Activated effector memory CD4-positive, alpha-beta T cell treated with Interleukin-2 at 50 U/mL for 16 hours (primary cell): ENCODE measurements at places on chromosomes 11 and 22.

- no peak for DNase-seq
Measured at GRCh38 chr11:120839846-120840402, 184.0 kb upstream of the TBCEL start.

- DNase-seq: no peak
Measured at GRCh38 chr11:95289378-95290101, 58.5 kb upstream of the SESN3 start.

GRCh38 chr22:48885271-48885918, 942.3 kb downstream of the BRD1 start:
- DNase-seq: no peak

GRCh38 chr11:9280655-9281301, 15.6 kb upstream of the DENND5A start:
- peak; percentile 28 for DNase-seq

DNA sequence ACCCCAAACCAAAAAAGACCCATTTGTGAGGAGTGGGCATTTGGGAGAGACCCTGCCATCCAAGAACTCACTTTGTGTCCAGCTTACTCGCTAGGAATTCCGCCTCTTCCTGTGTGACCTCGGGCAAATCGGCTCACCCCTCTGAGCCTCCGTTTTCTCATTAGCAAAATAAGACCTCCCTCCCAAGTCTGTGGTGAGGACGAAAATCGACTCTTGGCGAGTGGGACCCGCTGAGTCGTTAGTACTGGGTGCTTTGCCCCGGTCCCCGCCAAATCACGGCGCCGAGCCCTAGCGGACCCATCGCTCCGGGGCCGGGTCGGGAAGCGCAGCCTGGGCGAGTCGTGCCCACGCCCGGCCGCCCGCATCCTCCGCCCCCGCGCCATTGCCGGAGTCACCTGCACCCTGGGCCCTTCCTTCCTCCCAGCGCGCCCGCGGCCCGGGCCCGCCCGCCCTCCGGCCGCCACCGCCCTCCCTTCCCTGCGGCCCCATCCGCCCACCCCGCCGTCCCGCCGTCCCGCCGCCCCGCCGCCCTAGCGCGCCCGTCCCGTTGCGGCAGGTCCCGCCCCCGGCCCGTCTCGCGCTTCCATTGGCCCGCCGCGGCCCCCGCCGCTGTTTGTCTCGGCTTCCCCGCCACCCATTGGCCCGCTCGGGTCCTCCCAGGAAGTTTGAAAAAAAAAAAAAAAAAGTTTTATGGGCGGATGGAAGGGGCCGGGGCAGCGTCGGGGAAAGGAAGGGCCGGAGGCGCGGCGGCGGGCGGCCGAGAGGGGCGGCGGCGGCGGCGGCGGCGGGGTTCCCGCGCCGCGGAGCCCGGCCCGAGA, 48.9 kb downstream of the TRIOBP start:
- peak; percentile 83 for DNase-seq

GRCh38 chr22:33717694-33718396, 202.4 kb downstream of the LARGE1 start:
- no peak for DNase-seq

GRCh38 chr11:66365166-66365565, 6.4 kb downstream of the SLC29A2 start:
- DNase-seq: no peak

GRCh38 chr11:45556851-45557707, 108.3 kb downstream of the CHST1 start:
- DNase-seq: no peak

DNA sequence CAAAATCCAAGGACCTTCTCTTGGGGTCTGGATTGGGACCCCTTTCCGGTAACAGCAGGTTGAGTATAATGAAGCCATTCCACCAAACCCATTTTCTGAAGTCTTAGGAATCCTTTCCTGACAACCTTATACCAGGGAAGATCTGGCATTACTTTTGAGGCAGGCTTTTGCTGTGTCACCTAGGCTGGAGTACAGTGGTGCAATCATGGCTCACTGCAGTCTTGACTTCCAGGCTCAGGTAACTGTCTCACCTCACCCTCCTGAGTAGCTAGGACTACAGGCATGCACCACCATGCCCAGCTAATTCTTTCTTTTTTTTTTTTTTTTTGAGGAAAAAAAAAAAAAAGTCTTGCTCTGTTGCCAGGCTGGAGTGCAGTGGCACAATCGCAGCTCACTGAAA, 55.8 kb upstream of the TREH start:
- DNase-seq: no peak

GRCh38 chr11:75577207-75577606, 15.2 kb downstream of the SERPINH1 start:
- DNase-seq: peak; percentile 38

GRCh38 chr11:115528225-115528624, 24.0 kb upstream of the CADM1 start:
- DNase-seq: no peak

DNA sequence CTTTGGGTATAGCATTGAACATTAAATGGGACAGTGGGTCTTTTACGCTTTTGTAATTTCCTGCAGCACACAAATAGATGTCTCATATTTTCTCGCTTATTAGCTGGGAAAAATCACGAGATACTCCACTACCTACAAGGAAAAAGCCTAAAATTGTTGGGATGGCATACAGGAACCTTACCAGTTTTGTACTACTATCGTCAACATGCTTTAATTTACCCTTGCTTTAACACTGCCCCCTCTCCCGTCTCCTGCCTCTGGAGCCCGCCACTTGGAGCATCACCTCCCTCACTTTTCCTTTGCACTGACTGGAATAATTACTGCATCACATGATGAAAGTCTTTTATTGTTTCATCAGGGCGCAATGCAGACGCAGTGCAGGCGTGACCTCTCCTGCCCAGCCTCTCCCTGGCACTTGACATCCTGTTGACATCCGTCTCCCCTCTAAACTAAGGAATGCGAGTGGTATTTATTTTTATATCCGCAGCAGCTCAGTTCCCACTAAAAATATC, 1.0 kb upstream of the FNBP4 start:
- peak; percentile 19 for DNase-seq

DNA sequence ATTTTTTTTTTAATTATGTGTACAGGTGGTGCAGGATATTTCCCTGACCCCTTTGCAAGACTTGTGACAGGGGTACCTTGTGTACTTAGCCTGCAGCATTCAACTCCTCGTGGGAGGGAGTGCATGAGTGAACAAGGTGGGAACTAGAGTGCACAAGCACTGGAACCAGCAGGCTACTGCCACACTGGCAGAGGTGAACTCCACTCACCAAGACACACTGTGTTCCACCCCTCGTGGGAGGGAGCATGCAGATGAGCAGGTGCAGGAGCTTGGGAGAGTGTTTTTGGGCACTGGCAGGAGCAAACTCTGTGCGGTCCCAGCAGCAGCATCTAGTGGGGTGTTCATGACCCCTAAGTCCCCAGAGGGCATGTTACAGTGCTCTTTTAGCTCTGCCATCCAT, 282.7 kb upstream of the PLET1 start:
- DNase-seq: no peak

DNA sequence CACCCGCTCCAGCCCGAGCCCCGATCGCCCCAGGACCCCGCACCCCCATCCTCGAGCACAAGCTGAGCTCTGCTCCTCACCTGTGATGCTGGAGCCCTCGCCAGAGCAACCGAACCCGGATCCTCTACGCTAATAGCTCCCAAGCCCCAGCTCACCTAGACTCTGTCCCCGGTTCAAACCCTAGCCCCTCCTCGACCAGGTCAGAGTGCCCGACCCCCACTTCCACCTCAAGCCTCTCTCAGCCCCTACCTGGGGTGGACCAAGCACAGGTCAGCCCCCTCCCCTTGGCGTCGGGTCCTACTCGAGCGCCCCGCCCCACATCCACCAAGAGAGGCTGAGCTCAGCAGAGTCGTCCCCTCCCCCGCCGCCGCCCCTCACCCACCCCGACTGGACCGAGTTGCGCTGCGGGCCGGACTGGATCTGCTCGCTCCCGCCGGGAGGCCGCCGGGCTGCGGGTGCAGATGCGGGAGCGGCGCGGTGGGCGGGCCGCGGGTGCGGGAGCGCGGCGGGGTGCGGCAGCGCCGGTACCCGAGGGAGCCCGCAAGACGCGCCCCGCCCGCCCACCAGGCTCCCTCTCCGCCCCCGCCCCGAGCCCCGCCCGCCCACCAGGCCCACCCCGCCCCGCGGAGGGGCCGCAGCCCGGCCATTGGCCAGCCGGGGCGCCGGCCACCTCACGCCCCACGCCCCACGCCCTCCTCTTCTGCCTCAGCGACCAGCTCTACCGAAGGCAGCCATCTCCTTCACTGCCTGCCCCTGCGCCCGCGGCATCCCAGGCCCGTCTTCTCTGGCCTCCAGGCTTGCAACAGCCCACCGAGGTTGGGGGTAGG, 577 bp upstream of the DKK3 start:
- no peak for DNase-seq

GRCh38 chr11:103326070-103326794, 217.0 kb downstream of the DYNC2H1 start:
- DNase-seq: no peak

- no peak for DNase-seq
Measured at GRCh38 chr11:77505956-77506355, 32.1 kb upstream of the PAK1 start.

- DNase-seq: no peak
Measured at GRCh38 chr11:3957437-3957836, 102.0 kb downstream of the STIM1 start.

GRCh38 chr11:86800960-86801272, 574 bp downstream of the PRSS23 start:
- DNase-seq: no peak

DNA sequence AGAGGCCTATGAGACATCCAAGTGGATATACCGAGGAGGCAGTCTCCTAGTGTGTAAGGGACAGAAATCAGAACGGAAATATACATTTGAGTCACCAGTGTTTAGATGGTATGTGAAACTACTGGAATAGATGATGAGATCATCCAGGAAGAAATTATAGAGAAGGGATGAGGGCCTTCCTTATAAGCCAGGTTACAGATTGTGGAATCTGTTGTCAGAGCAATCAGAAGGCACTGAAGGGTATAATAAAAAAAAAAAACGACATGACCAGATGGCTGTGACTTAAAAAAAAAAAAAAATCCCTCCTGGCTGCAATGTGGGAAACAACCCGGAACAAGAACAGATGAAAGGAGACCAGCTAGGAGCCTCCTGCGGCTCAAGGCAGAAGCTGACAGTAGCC, 2.7 kb downstream of the MAJIN start:
- DNase-seq: no peak

DNA sequence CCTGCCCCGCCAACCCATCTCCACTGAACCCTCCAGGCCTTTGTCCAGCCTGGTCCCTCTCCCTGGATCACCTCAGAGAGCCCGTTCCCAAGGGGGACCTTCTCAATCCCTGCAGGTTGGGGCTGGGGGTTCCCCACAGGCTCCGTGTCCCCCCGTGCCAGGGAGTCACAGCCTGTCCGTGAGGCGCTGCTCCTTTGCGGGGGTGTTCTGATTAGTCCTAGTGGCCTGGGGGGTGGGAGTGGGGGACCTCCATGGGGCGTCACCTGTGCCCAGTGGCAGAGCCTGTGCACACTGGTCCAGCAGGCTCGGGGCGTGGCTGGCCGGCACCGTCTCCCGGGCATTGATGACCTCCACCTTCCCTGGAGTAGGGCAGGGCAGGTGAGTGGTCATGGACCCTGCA, 11.6 kb downstream of the GGT5 start:
- no peak for DNase-seq

GRCh38 chr11:10838881-10839280, 19.0 kb downstream of the ZBED5 start:
- DNase-seq: no peak

DNA sequence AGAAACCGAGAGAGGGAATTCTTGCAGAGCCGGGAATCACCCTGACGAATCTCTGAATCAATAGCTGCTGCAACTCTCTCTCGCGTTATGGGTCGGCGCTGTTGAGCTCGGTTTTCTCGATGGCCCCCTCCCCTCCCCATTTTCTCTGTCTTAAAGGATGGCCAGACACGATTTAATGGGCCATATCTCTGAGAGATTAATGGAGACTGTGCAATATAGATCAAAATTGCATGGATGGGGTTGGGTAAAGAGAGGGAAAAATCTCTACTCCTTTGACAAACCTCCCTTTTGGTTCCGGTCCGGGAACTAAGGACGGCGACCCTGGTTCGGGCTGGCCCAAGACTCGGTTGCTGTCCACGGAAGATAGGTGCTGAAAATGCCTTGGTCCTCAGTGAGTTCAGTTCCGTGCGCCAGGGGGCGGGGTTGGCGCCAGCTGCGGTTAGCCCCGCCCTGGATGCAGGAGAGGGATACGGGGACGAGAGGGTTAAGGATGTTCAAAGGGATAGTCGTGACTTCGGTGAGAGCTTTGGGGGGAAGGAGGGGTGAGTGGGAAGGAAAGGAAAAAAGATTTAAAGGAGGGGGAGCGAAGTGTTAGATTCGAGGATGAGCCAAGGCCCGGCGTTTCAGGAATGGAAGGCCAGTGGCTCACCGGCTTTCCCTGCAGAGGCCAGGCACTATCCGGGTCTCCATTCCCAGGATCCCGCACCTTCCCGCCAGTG, 103.6 kb upstream of the HSD17B12 start:
- DNase-seq: no peak

GRCh38 chr22:39244136-39244495, 666 bp downstream of the PDGFB start:
- peak; percentile 18 for DNase-seq

- peak; percentile 37 for DNase-seq
Measured at GRCh38 chr11:70364745-70365543, 33.4 kb upstream of the CTTN start.

- DNase-seq: no peak
Measured at GRCh38 chr11:100759106-100759505, 72.0 kb downstream of the ARHGAP42 start.

GRCh38 chr11:75562836-75563484, 907 bp downstream of the SERPINH1 start:
- DNase-seq: no peak

- DNase-seq: no peak
Measured at GRCh38 chr22:26302726-26303125, 126.3 kb upstream of the ASPHD2 start.

DNA sequence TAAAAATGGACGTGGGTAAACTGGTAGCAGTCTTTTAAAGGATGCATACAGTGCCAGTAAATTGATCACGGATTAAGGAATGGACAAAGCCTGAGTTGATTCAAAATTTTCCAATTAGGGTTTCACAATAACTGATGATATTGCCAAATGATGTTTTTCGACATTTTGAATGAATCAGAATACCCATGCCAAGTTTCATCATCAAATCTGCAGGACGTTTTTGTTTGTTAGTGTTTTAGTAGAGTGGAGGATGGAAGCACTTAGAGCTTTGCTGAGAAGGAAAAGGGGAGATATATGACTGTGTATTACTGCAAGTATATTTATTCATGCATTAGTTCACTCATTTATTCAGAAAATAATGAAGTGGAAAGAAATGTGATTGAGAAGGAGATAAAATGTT, 78.3 kb downstream of the SLC17A6 start:
- no peak for DNase-seq

DNA sequence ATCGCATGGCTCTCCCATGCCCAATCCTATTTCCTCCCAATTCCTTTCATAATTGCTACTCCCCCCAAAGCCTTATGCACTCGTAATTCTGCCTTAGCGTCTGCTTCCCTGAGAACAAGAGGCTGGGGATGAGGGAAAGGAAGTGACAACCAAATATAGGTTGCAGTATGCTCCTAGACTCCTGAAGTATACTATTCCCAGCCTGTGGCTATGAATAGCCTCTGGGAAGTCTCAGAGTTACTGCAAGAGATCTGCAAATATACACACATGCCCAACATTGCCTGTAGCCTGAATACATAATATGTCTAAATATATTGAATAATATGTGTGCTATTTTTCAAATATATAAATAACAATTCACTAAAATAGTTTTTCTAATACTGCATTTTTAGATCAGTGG, 96.1 kb upstream of the CD44 start:
- DNase-seq: no peak

- no peak for DNase-seq
Measured at GRCh38 chr22:38881464-38881871, 9.5 kb upstream of the CBX6 start.
